ENCODE measurements at places on chromosomes 7 and 10.

- no peak for DNase-seq
These were observed 295.0 kb downstream of the PARD3 start for GRCh38 chr10:34520084-34520483.

- no peak for DNase-seq
These were observed 8.4 kb upstream of the R3HCC1L start for GRCh38 chr10:98125940-98126631.

DNA sequence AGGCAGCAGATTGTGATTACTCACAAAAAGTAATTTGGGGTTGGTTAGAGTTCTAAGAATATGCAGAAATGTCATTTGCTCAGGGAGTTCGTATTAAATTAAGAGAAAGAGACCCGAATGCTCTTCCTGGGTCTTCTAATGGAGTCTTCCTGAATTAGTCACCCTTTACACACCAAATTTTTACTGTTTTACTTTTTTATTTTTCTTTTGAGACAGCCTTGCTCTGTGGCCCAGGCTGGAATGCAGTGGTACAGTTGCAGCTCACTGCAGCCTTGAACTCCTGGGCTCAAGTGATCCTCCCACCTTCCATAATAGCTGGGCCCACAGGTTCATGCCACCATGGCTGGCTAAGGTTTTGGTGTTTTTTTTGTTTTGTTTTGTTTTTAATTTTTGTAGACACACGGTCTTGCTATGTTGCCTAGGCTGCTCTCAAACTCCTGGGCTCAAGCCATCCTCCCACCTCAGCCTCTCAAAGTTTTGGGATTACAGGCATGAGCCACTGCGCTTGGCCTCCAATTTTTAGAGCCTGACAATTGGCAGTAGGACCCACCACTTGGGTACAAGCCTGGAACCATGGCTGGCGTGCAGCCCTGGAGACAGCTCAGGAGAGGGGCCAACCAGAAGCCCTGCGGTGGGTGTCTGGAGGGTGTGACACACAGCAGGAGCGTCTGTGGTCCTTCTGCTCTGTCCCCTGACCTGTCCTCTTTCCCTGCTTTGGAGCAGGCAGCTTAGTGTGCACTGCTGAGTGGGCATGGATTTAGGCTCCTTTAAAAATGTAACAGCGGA lies 16.4 kb upstream of the BHLHA15 start:
- no peak for DNase-seq

GRCh38 chr7:54897891-54898290 lies 120.9 kb upstream of the EGFR start:
- DNase-seq = no peak

- no peak for DNase-seq
These were observed 64.2 kb upstream of the IL6 start for GRCh38 chr7:22662556-22663356.

DNA sequence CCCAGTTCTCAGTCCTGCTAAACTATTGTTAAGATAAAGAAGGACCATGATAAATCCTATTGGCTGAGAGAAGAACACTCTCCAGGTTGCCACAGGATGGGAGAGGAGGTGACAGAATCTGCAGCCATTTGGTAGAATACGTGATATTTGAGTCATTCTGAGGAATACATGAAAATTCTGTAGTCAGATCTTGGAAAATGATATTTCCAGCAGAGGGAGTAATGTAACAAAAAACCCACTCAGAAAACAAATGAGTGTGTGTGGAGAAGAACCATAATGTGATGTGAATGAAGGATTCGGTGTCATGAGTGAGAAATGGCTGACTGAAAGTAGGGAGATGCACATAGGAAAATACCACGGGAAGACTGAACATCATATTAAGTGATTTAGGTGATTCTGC lies 128.5 kb upstream of the PFKP start:
- no peak for DNase-seq

DNA sequence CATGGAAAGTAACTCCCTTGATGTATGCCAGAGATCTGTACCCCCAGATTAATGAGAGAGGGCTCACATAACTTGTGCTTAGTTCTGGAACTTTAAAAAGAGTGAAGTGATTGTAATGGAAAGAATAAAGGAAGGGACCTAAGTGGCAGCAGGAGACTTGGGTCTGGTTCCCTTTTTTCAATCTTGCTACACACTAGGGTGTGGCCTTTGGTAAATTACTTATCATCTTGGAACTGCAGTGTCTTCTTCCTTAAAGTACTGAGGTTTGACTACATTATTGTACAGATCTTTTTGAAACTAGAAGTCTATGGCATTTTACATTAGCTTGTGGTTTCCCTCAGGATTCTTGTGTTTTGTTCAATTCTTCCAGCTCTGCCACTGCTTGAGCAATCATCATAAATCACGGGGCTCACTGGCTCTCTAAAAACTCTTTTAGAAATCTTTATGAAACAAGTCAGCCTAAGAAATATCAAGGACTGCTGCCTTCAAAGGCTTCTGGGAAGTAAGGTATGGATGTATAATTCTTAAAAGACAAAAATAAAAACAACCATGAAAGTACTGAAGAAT lies 22.5 kb upstream of the CHRM2 start:
- no peak for DNase-seq

- DNase-seq = peak; percentile 70
These were observed 233.6 kb downstream of the SNX13 start for GRCh38 chr7:17706734-17707133.

DNA sequence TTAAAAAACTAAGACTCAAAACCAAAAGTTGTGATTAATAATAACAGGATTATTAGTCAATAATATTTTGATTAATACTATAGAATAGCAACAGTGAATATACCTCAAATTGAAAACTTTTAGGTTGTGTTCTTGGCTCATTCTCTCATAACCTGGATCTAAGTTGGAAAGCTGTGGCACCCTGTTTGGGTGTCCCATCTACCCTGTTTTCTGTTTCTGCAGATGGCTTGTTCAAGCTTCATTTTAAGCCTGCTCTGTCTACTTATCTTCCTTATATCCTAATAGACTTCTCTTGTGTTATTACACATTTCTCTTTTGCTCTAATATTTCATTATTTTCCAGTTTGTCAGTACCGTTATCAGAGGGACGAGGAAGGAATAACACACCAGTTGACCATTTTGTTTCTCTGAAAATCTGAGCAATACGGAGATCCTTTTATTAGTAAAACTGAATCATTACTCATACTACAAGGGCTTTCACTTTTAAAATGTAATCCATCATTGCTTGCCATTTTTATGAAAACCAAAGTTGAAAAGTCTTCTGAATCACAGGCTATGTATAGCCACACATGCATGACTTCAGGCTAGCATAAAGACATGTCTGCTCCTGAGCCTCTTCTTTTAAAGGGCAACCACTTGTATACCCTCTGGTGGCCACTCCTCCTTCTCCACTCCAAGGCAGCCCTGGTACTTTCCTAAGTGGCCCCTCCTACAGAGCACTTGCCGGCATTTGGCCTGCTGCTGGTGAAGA lies 22.3 kb downstream of the COX15 start:
- peak; percentile 8 for DNase-seq
